HFFc6 (cell line): ENCODE measurements at places on chromosomes 11 and 22.

DNA sequence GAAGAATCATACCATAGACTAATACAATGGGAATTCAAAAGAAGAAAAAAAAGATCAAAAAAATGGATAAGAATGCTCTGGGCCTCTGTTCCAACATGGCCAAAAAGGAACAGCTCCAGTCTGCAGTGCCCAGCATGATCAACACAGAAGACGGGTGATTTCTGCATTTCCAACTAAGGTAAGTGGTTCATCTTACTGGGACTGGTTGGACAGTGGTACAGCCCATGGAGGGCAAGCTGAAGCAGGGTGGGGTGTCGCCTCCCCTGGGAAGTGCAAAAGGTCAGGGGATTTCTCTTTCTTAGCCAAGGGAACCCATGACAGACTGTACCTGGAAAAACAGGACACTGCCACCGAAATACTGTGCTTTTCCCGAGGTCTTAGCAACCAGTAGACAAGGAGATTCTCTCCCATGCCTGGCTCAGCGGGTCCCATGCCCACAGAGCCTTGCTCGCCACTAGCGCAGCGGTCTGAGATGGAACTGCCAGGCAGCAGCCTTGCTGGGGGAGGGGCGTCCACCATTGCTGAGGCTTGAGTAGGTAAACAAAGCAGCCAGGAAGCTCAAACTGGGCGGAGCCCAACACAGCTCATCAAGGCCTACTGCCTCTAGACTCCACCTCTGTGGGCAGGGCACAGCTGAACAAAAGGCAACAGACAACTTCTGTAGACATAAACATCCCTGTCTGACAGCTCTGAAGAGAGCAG, 428.4 kb downstream of the MN1 start:
- DNase-seq: no peak

GRCh38 chr11:82906931-82907330, 5.4 kb downstream of the DDIAS start:
- DNase-seq: no peak

GRCh38 chr11:17328871-17329494, 22.6 kb upstream of the NCR3LG1 start:
- DNase-seq: no peak

GRCh38 chr11:2100361-2101170, 38.6 kb downstream of the IGF2 start:
- no peak for DNase-seq

GRCh38 chr11:119618208-119618909, 110.6 kb downstream of the NECTIN1 start:
- no peak for DNase-seq

DNA sequence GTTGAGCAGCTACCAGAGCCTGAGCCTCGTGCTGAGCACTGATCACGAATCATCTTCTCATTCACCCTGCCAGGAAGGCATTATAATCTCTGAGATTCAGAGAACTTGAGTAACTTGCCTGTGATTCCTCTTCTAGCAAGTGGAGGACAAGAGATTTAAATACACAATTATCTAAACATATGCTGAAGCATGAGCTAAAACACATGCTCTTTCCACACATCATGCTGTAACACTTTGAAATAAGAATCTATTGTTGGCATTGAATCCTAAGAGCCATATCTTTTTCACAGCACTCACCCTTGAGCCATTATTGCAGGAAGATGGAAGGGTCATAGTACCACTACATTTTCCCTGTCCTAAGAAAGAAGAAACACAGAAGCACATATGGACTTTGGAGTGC, 722.5 kb upstream of the API5 start:
- DNase-seq: no peak

DNA sequence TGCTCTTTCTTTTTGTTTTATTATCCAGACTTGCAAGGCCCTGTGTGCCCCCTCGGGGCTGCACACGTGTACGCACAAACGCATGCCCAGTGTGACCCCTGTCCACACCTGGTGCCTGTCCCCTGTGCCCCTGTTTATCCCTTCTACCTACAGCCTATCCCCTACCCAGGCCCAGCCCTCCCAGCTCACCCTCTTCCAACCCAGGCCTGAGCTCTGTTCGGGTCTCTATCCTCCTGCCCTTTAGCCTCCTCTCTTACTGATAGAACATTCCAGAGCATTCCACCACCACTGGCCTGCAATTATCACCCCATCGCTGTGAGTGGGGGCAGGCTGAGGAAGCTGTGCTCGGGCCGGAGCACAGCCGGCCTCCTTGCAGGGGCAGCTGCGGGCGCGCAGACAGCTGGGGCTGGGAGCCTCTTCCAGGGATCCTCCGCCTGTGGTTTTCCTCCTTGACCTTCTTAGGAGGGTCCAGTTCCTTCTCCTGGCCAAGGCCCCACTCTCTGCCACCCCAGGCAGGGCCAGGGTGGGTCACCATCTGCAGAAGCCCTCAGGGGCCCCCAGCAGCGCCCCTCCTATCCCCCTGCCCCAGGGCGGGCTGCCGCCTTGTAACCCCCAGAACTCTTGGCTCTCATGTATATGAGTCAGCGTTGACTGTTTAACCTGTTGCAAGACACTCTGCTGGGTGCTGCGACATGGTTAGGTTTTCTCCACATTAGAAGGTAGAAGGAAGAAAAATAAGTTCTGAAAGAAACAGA, 41.8 kb upstream of the KCNQ1OT1 start:
- peak; percentile 37 for DNase-seq

GRCh38 chr22:50522806-50523438, 2.5 kb downstream of the SCO2 start:
- DNase-seq: no peak
